Activated CD8-positive, alpha-beta memory T cell treated with anti-CD3 and anti-CD28 coated beads, Interleukin-2, amount 50 U/mL, for 48 hours (primary cell): ENCODE measurements at places on chromosomes 1 and 21.

DNA sequence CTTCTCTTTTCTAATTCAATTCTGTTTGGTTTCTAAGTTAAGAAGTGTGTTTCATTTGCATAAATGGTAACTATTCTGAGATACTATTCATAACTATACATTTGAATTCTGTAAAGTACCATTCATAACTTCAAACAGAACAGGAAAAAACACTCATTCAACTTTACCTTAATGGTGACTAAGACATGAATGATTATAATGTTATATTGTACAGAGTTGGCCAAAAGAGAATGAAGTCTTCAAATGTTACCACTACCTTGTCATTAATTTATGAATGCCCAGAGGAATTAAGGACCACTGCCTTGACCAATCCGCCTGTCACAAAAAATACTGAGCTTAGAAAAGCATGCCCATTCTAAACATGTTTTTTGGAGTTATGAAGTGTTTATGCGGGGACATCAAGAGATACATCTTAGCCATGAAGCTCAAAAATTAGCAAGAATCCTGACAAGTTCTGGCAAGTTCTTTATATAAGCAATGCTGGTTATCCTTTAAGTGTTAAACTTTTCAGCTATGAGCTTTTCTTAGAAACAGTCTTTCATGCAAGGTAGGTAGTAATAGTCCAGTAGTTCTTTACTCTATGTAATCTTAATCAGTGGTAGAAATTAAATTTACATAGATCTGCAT lies 7.9 kb downstream of the WASF2 start:
- DNase-seq, result peak; percentile 15

DNA sequence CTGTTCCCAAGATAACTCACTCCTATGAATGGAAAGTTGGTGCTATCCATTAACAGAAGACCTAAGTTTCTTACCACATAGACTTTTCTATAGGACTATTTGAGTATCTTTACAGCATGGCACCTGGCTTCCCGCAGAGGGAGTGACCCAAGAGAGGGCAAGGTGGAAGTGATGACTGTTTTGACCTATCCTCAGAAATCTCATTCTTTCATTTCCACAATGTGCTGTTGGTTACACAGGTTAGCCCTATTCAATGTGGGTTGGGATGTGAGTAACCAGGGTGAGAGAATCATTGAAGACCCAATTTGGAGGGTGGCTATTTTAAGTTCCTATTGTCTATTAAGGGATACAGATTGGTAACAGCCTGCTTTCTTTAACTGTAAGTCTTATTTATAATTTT lies 38.3 kb upstream of the NEXN start:
- no peak for DNase-seq

DNA sequence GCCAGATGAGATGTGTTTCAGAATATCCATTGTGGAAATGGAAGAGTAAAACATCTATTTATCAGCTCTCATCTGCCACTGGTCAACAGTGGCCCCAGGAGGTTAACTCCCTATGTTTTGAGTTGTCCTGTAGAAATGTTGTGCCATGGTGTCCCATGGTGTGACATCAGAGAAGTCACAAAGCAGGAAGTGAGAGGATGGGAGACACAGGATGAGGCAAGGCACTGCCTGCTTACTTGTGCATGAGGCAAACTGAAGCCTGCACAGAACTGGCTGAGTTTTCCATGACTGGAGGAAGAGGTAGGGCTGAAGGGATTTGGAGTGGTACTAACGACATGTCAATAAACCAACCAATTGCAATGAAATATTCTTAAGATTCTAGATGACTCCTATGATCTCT lies 131.5 kb upstream of the ZNF644 start:
- no peak for DNase-seq

DNA sequence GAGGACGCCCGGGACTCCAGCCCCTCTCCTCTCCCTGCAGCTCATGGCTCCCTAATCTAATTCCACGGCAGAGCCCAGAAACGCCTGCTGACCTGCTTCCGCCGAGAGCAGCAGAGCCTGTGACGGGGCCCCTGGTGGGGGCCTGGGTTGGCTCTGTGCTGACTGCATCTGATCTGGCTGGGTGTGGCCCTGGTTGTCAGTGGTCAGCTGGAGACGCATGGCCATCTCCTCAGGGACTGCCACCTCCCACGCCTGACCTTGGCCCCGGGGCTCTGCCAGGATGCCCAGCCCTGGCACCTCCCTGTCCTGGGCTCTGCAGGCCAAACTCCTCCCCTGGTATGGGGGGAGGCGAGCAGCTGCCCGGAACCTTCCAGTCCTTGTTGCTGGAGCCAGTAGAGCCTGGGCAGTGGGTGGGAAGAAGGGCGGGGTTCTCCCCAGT lies 1.1 kb upstream of the PLCH2 start:
- no peak for DNase-seq

DNA sequence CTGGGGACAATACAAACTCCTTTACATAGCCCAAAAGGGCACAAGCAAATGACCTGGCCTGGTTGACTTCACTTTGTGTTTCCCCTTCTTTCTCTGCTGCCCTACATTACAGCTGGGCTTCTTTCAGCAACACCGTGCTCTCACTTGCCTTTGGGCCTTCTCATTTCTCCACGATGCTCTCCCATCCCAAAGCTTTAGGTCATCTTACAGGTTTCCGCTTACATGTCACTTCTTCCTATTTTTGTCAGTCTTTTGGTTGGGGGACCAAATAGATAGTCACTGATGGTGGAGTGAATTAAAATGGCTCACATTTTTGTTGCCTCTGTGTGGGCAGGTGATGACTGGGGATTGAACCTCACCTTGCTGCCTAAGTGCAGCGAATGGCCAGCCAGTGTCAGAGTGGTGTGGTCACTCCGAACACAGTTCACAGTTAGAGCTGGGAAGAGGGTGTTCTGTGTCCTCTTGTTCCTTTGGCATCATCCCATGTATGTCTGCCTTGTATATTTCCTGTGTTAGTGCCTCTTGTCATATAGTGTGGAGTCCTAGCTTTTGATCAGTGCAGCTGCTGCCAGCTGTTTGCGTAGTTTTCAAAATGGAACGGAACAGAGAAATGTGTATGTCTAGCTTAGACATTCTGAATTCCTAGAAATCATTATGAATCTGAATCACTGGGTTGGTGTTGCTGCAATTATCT lies 134.8 kb downstream of the NOS1AP start:
- DNase-seq, result no peak

GRCh38 chr1:7299329-7299799 lies 471.7 kb upstream of the VAMP3 start:
- no peak for DNase-seq

DNA sequence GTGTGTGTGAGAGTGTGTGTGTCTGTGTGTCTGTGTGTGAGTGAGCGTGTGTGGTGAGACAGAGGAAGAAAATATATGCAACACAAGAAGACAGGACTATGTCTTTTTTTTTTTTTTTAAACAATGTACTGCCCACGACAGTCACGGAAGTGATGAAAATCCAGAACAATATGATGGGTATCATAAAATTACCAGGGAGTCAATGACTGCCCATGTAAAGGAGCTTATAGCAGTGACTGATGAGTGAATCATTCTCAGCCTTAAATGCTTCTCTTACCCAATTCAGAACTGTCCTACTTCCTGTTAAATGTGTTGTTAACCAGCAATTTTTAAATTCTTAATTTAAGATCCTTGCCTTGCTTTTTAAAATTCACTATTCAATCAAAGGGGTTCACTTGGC lies 46.6 kb downstream of the RGS7 start:
- no peak for DNase-seq

DNA sequence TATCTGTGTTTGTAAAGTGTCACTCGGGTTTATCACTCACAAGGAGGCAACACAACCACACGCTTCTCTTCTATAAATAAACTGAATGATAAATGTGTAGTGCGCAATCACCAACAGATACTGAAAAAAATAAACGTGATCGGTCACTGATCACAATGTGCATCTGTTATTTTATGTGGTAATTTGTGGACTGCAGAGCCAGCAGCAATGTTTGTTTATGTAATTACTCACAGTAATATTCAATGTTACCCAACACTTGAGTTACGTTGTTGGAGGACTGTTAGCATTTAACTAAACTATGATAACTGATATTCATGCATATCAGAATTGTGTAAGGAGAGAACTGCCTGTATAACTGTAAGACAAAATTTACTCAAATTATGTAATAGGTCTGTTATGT lies 129.6 kb downstream of the USH2A start:
- DNase-seq, result no peak

GRCh38 chr1:241408170-241408569 lies 51.2 kb upstream of the RGS7 start:
- DNase-seq, result no peak

DNA sequence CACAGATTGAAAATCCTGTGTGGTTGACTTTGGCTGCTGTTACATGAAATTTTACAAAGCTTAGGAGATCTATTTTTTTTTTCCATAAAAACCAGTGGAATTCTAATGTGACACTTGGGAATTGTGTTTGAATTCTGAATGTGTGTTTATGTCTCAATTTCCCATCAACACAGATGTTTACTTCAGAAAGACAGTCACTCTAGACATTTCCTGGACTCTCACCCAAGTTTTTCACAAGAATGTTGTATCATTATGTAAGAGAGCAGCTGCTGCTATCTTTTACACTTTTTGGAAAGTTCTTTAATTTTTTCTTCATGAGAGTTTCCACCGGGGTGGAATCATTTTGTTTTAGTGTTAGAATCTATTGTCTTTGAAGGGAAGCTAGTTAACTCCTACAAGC lies 210.1 kb downstream of the GIPC2 start:
- DNase-seq, result no peak
